ENCODE measurements at places on chromosomes 12 and 14.

- no peak for DNase-seq
Observed at GRCh38 chr12:102959391-102959790, 1.9 kb downstream of the ASCL1 start.

- no peak for DNase-seq
Observed at GRCh38 chr12:111387747-111388323, 17.9 kb upstream of the SH2B3 start.

GRCh38 chr14:96581026-96581425 lies 78.8 kb downstream of the PAPOLA start:
- no peak for DNase-seq

DNA sequence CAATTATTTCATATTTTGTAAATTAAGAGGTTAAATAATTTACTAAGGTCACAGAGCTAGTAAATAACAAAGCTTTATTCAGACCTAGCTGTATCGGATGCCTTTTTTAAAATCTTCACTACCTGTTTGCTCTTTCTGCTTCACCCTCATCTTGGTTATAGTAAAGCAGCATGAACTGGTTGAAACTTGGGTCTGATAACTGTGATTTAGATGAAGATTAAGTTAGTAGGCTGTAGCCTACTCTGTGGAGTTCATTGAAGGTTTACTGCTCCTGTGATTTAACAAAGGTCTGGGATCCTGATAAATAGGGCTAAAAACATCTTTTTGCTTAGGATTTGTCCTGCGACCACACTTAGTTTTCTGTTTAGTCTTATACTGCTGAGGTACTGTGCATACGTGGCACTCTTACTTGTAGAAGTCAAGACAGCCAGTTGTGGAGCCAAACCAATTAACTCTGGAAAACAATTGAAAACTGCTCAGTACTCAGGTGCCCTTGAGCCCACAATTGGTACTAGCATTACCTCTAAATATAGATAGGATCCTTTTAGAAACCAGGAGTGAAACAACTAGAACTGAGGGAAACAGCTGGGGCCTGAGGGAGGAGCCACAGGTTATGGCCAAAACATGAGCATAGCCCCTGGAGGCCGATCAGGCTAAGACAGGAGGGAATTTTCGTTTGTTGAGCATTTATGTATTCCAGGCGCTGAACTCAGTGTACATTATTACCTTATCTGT lies 2.3 kb downstream of the SPATS2 start:
- DNase-seq: peak; percentile 55

DNA sequence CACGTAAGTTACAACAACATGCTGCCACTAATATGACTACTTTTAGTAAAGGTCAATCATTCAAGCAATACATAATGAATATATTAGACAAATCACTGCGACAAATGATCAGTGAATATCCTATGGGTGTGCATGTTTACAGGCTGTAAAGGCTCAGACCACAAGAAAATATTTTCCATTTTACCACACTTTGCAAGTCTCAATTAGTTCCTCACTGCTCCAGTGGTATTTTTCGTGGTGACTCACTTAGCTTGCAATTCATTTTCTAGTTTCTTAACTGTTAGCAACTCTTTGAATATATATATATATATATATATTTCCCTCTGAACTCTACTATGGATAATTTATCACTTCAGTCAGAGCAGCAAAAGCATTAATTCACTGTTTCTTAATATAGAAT lies 96.9 kb downstream of the EML5 start:
- no peak for DNase-seq

DNA sequence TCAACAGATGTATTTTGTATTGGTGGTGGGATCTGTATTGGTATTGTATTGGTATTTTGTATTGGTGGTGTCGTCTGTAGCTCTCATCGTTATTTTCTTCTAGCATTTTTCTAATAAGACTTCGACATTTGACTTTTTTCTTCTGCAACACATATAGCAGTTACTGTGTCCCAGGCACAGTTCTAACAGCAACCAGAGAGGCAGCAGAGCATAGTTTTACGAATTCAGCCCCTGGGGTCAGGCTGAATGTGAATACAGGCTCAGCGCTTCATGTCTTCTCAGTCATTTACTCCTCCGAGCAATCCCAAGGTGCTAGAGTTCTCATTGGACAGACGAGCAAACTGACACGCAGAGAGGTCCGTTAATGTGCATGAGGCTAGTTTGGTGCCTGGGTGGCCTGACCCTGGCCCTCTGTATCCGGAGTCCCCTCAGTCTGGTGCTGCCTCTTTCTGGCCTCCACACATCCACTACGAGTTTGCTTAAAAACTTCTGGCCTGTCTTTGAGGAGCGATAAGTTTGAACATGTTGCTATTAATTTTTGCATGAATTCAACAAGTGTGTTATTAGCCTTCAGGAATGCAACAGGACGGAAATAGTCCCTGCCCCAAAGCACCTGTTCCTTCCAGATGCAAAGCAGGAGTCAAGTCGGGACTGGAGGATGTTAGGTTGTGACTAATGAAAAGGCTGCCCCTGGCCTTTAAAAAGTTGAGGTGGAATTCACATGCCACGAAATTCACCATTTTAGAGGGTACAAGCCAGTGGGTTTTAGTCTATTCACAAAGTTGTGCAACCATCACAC lies 87.0 kb downstream of the GLT1D1 start:
- DNase-seq: no peak

DNA sequence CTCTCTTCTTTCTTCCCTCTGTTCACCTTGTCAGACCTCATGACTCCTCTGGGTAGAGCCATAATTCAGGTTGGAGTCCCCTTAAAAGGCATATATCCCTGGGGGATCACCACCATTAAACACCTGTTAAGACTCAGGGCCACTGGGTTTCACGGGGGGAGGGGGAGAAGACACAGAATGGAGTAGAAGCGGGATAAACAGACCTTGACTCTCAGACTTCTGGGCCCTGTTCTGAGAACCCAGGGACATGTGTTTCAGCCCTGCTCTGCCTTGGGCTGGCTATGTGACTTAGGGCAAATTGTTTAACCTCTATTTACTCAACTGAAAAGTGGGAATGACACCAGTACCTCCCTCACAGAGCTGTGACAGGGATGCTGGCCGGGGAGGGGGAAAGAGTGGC lies 4.6 kb downstream of the CDH24 start:
- no peak for DNase-seq

DNA sequence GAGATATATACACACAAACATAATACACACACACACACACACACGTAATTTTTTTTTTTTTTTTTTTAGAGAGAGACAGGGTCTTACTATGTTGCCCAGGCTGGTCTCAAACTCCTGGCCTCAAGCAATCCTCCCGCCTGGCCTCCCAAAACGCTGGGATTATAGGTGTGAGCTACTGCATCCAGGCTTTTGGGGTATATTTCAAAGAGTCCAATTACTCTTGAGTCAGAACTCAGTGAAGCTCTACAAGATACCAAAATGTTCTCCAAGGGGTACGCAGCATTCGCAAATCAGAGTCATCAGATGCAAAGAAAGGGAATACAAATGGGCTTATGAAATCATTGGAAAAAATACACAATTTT lies 54.0 kb downstream of the PHLDA1 start:
- no peak for DNase-seq

DNA sequence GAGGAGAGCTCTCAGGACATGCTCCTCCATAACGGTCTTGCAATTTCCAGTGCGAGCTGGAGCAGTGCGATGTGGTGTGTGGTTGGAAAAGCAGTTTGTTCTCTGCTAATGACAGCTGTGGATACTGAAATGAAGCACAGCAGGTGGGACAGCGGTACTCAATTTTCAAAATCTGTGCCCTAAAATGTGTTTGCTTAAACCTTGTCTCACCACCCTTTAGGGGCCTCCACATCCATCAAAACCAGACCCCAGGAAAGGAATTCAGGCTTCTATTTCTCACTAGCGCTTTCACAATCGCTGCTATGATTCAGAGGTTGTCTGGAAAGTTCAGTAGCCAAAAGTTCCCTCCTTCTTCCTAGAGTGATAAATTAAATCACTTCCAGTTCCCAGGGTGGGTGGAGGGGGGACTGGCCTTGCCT lies 440.8 kb downstream of the EGLN3 start:
- no peak for DNase-seq

DNA sequence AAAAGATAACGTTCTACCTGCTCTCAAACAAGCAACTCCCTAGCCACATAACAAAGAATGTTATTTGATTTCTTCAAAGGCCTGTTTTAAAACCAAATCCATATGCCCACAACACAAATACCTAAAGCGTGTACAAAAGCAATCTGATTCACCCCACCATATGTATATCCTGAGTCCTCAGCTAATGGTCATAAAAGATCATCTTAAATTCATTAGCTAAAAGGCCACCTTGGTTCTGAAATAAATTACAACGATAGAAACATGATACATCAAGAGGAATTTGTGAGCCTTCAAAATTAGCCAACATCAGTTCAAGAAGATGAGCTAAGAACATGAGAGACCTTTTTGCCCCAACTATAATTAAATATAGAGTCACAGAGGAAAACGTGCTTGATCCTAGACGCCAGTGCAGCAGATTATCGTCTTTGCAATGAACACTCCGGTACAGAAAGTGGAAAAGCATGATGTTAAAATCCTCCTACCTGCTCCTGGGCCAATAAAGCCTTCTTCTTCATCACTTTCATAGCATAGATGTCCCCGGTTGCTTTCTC lies 20.0 kb downstream of the CIT start:
- DNase-seq: no peak

DNA sequence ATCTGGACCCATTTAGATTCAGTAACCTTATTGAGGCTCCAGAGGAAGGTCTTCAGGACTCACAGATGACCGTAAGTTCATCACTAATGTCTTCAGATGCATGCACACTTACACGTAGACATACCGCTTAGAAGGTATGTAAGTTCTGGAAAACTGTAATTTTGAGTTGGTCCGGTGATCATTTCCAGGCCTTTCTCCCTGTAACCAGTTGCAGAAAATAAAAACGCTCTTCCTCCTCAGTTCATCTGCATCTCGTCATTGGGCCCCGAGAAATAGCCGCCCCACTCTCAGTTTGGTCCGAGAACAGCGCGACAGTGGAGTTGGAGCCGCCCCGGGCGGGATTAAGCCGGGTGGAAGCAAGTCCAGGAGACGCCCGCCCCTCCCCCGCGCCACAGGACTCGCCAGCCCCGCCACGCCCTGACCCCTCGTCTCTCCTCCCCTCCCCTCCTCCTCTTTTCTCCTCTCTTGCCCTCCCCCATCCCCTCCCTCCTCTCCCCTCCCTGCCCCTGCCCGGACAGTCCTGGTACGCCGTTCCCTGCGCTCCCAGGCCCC lies 83.7 kb downstream of the TNFAIP2 start:
- DNase-seq: peak; percentile 68
